ENCODE measurements at places on chromosomes 11 and 22.

DNA sequence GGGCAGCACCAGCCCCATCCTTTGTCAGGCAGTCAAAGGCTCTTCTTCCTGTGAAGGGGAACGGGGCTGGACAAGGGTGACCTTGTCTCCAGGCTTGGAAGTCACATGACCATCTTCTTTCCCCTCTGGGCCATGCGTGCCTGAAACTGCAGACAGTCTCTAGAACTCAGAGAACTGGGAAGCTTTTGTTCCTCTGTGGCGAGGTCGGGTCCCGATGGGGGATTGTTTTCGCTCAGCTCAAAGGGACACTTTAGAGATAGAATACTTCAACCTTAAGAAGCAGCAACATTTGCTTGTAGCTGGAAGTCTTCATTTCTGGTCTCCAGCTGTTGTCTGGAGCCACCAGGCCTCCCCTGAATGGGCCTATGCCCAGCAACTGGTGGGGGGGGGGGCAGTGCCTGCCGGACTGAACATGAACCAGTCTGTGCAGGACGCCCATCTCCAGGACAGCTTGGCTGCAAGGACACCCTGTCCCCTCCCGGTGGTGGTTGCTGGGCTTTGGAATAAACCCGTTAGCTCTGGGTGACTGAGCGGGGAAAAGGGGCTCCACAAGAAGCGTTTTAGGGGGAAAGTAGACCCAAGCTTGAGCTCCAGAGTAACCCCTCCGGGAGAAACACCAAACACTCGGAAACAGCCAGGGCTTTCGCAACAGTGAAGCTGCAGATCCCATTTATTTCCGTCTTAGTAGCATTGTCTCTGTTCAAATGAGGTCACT, 55.7 kb upstream of the EMID1 start:
- DNase-seq = no peak

GRCh38 chr11:100681064-100681502, 6.0 kb upstream of the ARHGAP42 start:
- DNase-seq = peak; percentile 57

DNA sequence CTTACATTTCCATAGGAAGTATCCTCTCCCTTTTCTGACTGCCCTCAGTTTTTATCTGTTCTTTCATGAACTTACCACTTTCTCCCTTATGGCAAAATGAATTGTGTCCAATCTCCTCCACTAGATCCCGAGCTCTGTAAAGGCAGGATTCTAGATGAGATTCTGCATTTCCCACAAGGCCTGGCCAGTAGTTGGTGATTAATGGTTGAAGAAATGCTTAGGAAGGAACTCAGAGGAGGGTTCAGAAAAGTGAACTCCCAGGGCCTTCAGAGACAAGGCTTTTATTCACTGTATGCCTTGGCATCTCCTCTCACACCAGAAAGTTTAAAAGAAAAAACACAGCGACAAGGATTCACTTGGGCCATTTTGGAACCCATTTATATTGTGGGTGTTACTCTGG, 66.2 kb downstream of the CCDC81 start:
- no peak for DNase-seq

- DNase-seq = no peak
Measured at GRCh38 chr11:65529475-65530156, 4.7 kb downstream of the SCYL1 start.

GRCh38 chr22:49992921-49993648, 19.5 kb downstream of the IL17REL start:
- DNase-seq = peak; percentile 88

DNA sequence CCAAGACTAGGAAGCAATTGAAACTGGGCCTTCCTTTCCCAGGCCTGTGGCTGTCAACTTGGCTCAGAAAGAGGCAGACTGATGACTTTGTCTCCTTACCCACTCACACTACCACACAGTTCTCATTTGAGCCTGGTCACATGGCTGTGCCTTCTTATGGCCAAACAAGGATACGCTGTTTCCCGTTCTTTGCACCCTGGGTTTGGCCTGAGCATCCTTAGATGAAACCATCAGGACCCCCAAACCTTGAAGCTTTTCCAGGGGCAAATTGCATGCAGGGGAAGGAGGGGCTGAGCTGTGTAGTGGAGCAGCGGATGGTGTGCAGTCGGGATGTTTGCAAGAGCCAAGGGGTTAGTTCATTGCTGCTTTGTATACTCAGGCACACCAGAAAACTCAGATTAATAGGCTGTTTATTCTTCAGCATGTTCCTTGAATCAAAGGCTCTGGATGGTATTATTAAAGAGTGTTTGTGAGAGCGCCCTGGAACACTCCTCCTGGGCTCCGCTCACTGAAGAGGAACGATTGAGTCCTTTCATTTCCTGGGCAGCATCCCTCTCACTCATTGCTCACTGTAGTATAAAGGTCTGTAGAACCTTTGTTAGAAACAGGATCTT, 69.8 kb downstream of the ARFGAP2 start:
- no peak for DNase-seq

- no peak for DNase-seq
Measured at GRCh38 chr11:19756675-19757475, 44.2 kb downstream of the NAV2 start.

DNA sequence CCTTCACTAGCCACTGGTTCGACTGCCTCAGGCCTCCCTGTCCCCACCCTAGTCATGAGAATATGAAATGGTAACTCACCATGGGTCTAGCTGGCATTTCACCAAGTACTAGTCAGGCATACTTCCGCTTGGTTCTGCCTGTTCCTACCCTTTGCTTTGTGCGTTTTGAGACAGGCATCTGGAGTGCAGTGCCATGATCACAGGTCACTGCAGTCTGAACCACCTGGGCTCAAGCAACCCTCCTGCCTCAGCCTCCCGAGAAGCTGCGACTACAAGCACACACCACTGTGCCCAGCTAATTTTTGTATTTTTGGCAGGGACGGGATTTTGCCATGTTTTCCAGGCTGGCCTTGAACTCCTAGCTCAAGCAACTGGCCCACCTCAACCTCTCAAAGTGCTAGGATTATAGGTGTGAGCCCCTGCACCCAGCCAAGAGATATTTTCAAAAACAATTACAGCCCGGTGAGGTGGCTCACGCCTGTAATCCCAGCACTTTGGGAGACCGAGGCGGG, 14.1 kb downstream of the HRAS start:
- no peak for DNase-seq

GRCh38 chr11:122578171-122578825, 77.2 kb upstream of the UBASH3B start:
- no peak for DNase-seq

- DNase-seq = peak; percentile 23
Measured at GRCh38 chr11:130523609-130524008, 75.2 kb downstream of the ADAMTS15 start.

DNA sequence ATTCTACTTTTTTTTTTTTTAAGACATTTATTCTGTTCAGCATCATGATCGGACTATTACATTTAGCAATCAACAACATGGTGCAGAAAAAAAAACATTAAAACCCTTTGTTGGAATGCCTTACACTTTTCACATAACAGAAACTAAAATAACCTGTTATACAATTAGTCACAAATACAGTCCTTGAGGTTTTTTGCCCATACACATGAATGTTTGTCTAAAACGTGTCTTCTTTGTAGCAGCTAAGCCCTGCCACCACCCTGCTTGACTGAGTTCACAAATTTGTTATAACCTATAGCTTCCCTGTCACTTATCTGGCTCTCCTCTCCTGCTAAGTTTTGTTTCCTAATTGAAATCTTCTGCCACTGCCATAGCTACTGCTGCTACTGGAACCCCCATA, 75.4 kb upstream of the ARHGAP20 start:
- DNase-seq = no peak

- no peak for DNase-seq
Measured at GRCh38 chr11:120827198-120827597, 196.7 kb upstream of the TBCEL start.

GRCh38 chr11:43950311-43950855, 7.9 kb downstream of the C11orf96 start:
- DNase-seq = no peak
